ENCODE measurements at places on chromosomes 12 and 14.
A peak's percentile ranks its signal among the peaks of the same experiment; 100 is the strongest.

DNA sequence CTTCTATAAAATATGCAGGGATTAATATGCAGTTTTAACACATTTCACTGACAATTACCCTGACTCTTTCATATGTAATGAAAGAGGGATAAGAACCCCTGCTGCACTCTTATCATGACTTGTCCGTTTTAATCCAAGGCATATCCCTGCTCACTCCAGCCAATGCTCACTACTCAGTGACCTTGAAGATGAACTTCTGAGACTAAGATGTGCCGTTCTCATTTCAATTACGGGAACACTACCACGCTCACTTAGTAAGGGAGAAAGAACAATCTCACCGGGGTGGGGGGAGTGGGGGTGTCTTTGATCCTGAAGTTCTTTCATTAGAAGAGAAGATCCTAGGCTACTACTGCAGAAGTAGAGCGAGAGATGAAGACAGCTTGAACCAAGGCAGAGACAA, 50.5 kb downstream of the PKP2 start:
- no peak for DNase-seq

- no peak for DNase-seq
Measured at GRCh38 chr12:67517181-67517887, 131.2 kb upstream of the DYRK2 start.

DNA sequence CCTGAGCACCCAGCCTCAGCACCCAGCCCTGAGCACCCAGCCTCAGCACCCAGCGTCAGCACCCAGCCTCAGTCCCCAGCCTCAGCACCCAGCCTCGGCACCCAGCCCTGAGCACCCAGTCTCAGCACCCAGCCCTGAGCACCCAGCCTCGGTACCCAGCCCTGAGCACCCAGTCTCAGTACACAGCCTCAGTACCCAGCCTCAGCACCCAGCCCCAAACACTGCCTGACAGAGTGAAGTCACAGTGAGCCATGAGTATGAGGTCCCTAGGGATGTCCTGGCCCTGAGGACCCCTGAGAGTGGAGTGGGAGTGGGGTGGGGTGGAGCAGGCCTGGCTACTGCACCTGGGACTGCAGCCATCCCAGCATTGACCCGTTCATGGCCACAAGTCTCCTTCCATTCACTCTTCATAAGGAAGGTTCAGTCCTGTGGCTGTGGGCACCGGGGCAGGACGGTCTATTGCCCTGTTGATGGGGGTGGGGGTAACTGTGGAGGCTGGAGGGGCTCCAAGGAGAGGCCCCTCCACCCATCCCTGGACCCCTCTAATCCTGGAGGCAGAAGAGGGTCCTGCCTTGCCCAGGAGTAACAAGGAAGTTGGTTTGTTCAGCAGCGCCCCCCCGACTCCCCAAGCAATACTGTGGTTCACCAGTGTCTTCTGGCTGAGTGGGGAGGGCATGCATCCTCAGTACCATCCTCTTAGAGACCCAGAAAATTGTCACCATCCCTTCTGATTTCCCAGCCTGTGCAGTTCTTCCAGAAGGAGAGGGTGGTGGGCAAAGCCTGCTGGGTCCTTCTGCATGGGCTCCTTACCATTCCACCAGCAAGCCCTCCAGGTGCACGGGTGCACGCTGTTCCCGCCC, 140.5 kb downstream of the ADGRD1 start:
- no peak for DNase-seq

DNA sequence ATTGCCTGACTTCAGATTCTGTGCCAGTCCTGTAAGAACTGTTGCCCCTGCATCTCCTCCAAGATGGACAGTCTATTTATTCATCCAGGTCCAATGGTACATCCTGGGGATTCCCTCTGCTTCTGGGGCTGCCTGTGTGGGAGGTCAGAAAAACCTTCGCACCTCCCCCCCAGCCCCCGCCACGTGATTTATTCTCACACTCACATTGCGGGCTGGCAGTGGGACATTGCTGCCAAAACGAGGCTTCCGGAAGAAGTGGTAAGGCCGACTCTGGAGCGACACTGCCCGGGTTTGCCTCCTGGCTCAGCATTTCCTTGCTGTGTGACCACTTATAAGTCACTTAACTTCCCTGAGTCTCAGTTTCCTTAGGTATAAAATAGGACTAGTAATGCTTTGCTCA, 5.9 kb upstream of the RTL1 start:
- DNase-seq: peak; percentile 3

- no peak for DNase-seq
Measured at GRCh38 chr12:128852026-128852698, 1.1 kb upstream of the GLT1D1 start.

DNA sequence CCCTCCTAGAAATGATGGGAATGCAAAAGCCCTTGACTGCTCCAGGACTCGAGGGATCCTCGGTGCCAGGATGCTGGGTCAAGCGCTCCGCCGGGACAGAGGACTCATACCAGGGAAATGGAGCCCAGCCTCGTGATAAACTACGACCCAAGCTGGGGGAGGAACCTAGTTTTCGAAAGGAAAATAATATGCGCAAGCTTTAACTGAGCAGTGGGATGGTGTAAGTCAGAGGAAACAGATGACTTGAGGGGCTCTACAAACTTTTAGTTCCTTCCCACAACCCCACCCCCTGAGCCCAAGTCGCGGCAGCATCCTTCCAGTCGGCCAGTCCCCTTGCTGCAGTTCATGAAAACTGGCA, 654 bp upstream of the SUPT16H start:
- no peak for DNase-seq

DNA sequence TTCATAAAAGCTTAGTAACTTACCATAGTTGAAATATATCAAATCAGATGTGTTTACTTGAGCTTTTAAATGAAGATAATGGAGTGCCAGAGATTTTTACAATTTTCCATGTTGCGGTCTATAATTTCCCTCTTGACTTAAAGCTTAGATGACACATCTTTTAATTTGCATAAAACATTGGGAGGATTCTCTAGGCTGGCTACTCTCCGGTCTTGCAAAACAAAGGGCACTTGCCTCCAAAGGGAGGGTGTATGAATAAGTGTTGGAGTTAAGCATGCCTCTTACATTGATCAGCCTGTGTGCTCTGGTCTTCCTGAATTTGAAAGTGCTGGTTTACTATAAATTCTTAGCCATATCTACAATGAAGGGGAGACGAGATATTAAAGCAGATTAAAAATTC, 336.4 kb upstream of the NAV3 start:
- no peak for DNase-seq

GRCh38 chr12:89059721-89060541, 292.4 kb downstream of the DUSP6 start:
- no peak for DNase-seq

GRCh38 chr12:126741536-126742240, 1525.3 kb upstream of the TMEM132C start:
- DNase-seq: no peak

- no peak for DNase-seq
Measured at GRCh38 chr12:124391340-124392261, 96.7 kb downstream of the RFLNA start.

DNA sequence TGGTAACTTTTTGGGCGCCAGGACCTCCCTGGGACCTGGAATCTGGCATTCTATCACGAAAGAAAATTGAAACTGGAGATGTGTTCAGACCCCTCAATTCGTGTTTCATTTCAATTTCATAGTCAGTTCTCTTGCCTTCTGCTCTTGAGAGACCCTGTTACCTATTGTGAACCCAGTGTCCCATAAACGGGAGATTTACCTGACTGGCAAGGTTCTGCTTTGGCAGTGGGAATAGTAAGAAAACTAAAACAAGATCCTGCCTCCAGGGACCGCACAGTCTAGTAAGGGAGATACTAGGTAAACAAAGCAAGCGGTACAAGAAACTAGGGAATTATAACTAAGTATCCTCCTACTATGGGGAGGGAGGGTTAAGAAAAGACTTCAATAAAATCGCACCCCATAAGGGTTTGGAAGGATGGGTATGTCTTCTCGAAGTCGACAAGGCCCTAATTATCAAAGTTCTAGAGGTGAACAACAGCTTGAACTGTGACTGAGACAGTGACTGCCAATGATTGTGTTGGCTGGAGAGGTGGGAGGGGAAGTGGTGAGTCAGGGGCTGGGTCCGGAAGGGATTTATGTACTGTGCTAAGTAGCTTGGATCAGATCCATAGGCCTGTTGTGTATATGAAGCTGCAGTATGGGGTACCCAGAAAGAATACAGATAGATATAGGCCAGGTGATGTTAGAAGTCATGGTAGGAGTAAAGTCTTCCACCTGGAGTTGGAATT, 754 bp downstream of the ACSS3 start:
- DNase-seq: no peak

GRCh38 chr12:110371408-110372055, 32.0 kb downstream of the ANAPC7 start:
- no peak for DNase-seq

DNA sequence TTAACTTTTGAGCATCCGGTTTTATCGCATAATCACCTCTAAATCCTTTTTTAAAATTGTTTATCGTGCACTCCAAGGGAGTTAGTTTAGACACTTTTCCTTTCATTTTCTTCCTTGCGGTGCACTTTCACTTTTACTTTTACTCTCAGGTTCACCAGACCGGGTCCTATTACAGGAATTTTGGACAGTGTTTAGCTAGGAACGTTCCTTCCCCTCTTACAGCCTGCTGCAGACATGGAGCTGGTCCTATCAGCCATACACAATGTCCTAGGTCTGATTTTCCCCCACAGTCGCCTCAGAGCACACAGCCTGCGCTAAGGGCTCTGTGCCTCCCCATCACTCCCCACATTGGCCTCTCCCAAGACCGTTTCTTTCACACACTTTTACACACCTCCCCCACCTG, 103.9 kb downstream of the ALG10 start:
- no peak for DNase-seq

DNA sequence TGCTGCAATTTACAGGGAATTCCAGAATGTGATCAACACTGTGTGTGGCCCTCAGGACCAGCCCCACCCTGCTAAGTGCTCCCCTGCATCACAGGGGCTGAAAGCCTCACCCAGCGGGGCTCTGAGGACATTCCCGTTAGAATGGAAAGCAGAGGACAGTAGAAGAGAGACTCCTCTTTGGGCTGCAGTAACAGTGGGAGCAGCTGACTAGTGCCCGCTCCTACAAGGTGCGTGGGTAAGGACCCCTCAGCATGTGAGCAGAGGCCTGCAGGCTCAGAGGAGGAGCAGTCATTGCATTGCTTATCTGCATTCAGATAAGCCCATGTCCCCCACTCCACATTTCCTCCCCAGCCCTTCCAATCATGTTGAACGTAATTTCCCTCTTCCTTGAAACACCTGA, 120.1 kb downstream of the ITPR2 start:
- DNase-seq: no peak

GRCh38 chr12:25130741-25131188, 64.2 kb downstream of the DNAI7 start:
- DNase-seq: no peak

DNA sequence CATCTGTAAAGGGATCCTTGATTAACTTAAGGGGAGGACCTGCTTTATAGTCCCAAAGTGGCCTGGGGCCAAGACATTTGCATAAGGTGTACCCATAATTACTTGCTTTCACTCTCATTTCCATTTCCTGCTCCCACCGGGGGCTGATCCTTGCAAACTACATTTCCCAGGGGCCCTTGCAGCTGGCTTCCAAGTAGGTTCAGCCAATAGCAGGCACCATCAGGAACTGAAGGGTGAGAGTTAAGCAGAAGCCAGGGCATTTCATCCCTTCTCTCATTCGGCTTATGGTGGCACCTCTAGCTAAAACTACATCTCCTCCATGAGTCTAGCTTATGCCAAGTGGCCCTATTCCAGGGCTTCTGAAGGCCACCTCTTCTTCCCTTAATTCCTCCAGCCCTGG, 88.8 kb downstream of the CCDC60 start:
- DNase-seq: no peak

- DNase-seq: no peak
Measured at GRCh38 chr12:50201987-50202521, 34.9 kb upstream of the CERS5 start.

DNA sequence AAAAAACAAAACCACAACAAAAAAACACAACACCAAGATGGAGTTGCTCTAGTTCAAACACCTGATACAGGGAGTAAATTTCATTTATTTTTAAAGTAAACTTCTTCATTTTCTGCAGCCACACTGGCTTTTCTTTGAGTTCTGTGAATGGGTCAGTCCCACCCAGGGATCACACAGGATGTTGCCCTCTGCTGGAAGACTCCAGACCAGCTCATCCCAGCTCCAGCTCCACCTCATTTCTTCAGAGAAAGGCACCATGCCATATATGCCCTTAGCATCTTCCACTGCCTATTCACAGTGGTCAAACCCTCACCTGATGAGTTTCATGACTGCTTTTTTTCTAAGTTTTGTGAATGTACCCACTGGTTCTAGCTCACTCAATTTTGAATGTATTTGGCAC, 8.0 kb downstream of the GLIPR1 start:
- DNase-seq: no peak

- no peak for DNase-seq
Measured at GRCh38 chr12:108400481-108400880, 61.4 kb upstream of the CMKLR1 start.

DNA sequence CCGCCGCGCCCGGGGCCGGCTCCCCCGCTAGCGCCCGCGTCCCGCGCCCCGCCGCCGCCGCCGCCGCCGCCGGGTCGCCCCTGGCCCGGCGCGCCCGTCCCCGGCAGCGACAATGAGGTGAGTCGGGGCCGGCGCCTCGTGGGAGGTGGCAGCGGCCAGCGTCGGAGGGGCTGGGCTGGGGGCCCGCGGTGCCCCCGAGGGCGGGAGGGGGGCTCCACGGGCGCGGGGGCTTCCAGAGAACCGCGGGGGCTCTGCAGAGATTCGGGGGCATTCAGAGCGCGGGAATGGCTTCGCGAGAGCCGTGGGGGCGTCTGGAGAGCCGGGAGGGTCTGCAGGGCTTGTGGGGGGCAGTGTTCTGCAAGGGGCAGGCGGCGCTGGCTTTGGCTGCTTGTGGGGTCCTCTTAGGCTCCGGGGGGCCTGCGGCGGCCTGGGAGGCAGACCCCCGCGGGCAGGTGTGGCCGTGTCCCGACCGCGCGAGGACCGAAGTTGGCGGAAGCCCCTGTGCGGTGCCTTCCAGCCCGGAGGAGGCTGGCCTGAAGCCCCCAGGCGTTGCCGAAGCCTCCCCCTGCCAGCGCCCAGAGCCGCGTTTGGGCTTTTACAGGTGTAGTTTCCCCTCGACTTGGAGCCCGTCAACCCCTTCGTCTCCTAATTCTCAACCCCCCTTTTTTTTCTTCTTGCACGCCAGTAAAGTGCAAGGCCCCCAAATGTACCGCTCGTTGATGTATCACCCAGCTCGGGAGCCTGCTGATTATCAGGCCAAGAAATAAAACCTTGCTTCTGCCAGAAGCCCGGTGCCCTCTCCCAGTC, 93.1 kb upstream of the EVL start:
- DNase-seq: peak; percentile 45

DNA sequence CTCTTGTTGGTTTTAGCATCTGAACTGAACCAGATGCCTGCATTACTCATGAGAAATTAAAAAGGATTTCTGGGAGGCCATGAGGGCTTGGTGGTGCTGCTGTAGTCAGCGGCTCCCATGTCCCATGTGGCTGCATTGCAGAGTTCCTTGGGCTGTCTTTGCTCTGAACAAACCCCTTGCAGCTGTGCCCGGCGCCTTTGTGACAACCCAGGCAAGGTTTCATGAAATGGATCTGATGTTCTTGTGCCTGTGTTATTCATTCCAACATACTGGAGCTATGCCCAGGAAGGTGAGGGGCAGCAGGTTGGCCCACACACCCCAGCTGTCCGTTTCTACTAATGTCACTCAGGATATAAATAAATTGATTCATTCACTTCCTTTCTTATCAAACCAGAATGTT, 40.8 kb downstream of the TGFB3 start:
- no peak for DNase-seq

GRCh38 chr14:36659010-36659821, 2.4 kb upstream of the PAX9 start:
- no peak for DNase-seq
